ENCODE measurements at places on chromosomes 7 and 10.
A peak's percentile ranks its signal among the peaks of the same experiment; 100 is the strongest.

DNA sequence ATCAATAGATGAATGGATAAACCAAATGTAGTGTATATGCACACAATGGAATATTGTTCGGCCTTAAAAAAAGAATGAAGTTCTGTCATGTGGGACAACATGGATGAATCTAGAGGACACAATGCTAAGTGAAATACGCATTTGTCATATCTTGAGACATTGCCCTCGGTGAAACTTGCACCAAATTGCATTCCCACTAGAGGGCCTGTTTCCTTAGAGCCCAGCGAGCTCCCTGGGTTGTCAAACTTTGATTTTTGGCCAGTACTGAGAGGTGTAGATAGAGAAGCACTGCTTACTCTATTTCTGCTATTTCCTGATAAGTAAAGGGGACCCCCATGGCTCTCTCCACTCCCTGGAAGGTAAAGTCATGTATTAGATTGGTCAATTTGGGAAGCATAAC lies 157.1 kb downstream of the GPAM start:
- no peaks in the 10 kb centered on the region for H3K4me1 ChIP-seq
- no peaks in the 10 kb centered on the region for H3K27me3 ChIP-seq
- no peak overlapping the region for H3K4me3 ChIP-seq

GRCh38 chr7:24284699-24285506 lies 913 bp downstream of the NPY start:
- peaks cover 4% of the 10 kb centered on the region for H3K4me1 ChIP-seq
- DNase-seq: peak; percentile 24
- peaks cover 24% of the 10 kb centered on the region for H3K27me3 ChIP-seq
- H3K36me3 ChIP-seq: no peaks in the 10 kb centered on the region

GRCh38 chr10:110613341-110613995 lies 30.7 kb upstream of the RBM20 start:
- no peaks in the 10 kb centered on the region for H3K36me3 ChIP-seq
- H3K27ac ChIP-seq: no peak overlapping the region
- H3K27me3 ChIP-seq: peaks cover 8% of the 10 kb centered on the region
- H3K4me1 ChIP-seq: peaks cover 10% of the 10 kb centered on the region
- DNase-seq: no peak
- H3K4me3 ChIP-seq: no peak overlapping the region

DNA sequence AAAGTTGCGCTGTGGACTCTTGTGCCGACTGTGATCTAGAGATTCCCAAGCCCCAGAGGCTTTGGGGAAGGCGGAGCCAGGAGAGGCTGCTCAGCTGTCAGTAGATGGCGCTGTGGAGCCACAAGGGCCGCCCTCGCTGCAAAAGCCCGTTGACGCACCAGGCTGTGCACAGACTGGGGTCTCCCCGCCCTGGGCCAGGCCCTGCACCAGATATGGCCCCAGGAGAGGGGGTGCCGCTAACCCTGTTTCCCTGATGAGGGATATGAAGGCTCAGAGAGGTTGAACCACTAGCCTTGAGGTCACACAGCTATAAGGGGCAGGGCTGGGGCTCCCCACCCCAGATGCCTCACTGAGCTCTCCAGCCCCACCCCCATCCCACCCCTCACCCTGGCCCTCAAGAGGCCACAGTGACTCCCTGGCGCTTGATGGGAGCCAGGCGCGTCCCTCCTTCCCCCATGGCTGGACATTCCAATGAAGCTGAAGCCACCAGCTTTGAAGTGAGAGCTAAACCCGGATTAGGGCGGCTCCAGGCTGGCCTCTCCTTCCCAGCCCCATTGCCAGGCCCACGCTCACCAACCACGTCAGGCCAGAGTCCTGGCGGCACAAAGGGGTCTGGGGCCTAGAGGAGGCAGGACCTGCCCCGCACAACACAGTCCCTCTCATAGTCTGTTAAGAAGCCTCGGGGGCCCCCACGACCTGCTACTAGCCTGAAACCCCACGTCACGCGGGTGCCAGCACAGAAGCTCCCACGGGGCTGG lies 26.4 kb downstream of the MYL10 start:
- no peaks in the 10 kb centered on the region for H3K4me1 ChIP-seq
- H3K27ac ChIP-seq: peak overlapping the region; percentile 1
- no peaks in the 10 kb centered on the region for H3K36me3 ChIP-seq
- no peaks in the 10 kb centered on the region for H3K27me3 ChIP-seq
- DNase-seq: peak; percentile 87

- no peak overlapping the region for H3K27ac ChIP-seq
- no peak for DNase-seq
- no peaks in the 10 kb centered on the region for H3K4me1 ChIP-seq
- H3K36me3 ChIP-seq: no peaks in the 10 kb centered on the region
- H3K4me3 ChIP-seq: no peak overlapping the region
- peaks cover 3% of the 10 kb centered on the region for H3K27me3 ChIP-seq
Measured at GRCh38 chr10:86413046-86413728, 46.6 kb upstream of the GRID1 start.

- no peaks in the 10 kb centered on the region for H3K4me1 ChIP-seq
- peaks cover 26% of the 10 kb centered on the region for H3K36me3 ChIP-seq
- no peak for DNase-seq
- H3K4me3 ChIP-seq: no peak overlapping the region
- no peaks in the 10 kb centered on the region for H3K27me3 ChIP-seq
- H3K27ac ChIP-seq: no peak overlapping the region
Measured at GRCh38 chr7:38893061-38893460, 15.9 kb downstream of the VPS41 start.

- no peaks in the 10 kb centered on the region for H3K27me3 ChIP-seq
- no peak for DNase-seq
- H3K4me1 ChIP-seq: no peaks in the 10 kb centered on the region
- no peak overlapping the region for H3K27ac ChIP-seq
Measured at GRCh38 chr10:62386356-62387320, 12.5 kb downstream of the ZNF365 start.
